Type B pancreatic cell (in vitro differentiated cells): ENCODE measurements at places on chromosomes 4 and X. TPM values are rescaled to one million over a fixed set of nuclear protein-coding genes. Genes with fewer than 3 reads are reported as not detected.

GRCh38 chr4:151035328-151035727, 20.2 kb upstream of the LRBA start:
- DNase-seq = no peak

NXF2B gene
- 0.17 and 0.64 TPM in 2 replicates for total RNA-seq

RAI2 gene
- total RNA-seq = 5.7 and 7.9 TPM in 2 replicates

DNA sequence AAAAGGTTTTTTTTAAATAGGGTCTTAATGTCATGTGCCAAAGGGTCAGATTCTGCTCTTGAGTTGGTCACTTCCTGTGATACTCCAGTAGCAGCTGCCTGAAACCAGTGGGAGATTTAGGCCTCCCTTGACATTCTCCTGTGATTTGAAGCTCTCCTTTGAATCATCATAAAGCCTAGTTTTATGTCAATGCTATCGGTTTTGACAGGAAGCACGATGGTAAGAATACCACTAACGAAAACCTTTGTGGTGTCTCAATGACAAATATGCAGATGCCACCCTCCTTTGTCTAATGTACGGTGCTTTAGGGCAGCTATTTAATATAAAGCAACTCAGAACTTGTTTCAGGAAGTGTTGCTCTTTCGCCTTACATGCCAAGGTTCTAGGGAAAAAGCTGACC, 44.2 kb downstream of the CCNI start:
- DNase-seq = no peak

DNA sequence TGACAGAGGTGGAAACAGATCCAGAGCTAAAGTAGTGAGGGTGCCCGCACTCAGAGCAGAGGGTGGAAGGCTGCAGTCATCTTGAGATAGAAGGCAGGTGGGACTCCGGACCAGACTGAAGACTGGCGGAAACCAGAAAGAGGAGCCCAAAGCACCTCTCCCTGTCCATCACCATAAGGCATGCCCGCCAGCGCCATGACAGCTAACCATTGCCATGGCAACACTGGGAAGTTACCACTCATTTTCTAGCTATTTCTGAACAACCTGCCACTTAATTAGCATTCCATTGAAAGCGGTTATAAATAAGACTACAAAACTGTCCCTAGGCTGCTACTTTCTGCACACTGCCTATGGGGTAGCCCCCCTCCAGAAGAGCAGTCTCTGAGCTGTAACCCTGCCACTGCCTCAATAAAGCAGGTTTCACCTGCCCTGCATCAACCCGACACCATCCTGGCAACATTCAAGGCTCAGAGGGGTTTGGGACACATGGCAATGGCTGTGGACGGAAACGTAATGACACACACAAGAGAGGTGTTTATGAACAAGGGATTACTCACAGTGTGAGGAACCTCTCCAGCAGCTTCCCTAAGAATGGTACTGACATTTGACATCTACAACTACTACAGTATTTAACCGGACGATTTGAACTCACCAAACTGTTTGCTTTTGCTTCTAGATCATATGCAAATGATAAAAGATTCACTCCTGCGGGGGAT, 27.8 kb upstream of the FGFBP2 start:
- DNase-seq = no peak

MAGEA2B gene
- 1.1 TPM in 1 of 2 replicates, not detected in the other for total RNA-seq

GRCh38 chrX:41116948-41117347, 31.7 kb downstream of the USP9X start:
- DNase-seq = no peak

NUDT10 gene
- total RNA-seq = 0.43 and 10.4 TPM in 2 replicates

DNA sequence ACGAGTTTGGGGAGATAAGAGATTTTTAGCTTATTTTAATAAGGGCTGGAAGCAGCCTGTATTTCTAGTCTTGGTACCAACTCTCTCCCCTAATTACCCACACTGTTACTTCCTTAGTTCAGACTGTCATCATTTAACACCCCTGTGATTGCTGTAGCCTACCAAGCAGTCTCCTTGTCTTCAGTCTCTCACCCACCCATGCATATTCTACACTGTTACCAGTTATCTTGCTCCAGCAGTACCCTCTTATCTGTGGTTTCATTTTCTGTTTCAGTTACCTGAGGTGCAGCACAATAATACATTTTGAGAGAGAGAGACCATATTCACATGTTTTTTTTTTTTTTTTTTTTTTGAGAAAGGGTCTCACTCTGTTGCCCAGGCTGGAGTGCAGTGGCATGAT, 80.2 kb downstream of the DIAPH2 start:
- no peak for DNase-seq

DNA sequence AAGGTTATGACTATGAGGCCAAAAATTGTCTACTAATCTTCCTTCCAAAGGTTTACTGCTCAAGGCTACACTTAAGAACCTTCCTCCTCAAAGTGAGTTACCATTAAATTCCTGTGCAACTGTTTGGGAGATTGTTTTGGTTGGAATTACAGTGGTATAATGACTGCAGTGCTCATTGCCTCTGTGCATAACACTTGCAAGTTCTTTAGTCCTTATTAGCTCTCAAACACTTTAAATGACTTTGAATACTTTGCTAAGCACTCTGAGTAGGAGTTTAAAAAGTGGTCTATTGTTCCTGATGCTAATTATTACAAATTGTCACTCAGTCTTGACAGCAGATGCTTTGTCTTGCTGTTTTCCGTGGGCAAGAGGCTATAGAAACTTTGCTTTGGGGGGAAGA, 422.8 kb upstream of the PABPC4L start:
- DNase-seq = no peak

FRAS1 gene
- 33.1 and 37.7 TPM in 2 replicates for total RNA-seq

DCAF12L2 gene
- 0.64 and 0.85 TPM in 2 replicates for total RNA-seq

GRCh38 chr4:4327652-4328121, 37.6 kb downstream of the ZBTB49 start:
- no peak for DNase-seq

DNA sequence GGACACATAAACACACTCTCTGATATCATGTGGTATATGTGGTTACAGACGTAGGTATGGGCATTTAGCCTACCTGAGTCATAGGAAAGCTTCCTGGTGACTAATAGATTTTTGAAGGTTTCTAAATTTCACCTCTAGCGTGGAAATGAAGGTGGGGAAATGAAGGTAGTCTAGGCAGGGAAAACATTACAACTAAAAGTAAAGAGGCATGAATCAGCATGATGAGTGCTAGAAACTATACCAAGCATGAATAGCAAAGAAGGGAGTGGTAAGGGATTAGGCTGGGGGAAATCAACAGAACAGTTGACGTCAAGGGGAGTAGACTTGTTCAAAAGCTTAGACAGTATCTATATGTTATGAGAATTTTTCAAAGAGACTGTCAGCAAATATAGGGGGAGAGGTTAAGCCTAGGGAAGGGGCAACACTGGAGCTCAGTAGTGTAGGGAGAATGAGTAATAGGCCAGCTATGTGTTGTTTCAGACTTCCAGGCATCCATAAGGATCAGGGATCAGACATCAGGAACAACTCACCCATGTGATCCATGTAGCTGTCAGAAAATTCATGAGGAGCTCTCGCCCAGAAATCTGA, 279.3 kb upstream of the DIPK2B start:
- DNase-seq = no peak

GAGE12H gene
- total RNA-seq = not detected in 2 replicates

GRCh38 chr4:18935659-18936345, 914.2 kb upstream of the LCORL start:
- DNase-seq = no peak

LRP2BP gene
- total RNA-seq = 0.74 and 1.0 TPM in 2 replicates

MAPK10 gene
- total RNA-seq = 7.9 and 19.1 TPM in 2 replicates

GRCh38 chrX:118239913-118240698, 105.8 kb upstream of the WDR44 start:
- no peak for DNase-seq

GRCh38 chrX:1659664-1660461, 45.0 kb downstream of the ASMT start:
- DNase-seq = no peak

DSPP gene
- total RNA-seq = not detected in 2 replicates

- DNase-seq = no peak
These were observed 51.3 kb downstream of the GPRIN3 start for GRCh38 chr4:89256203-89256800.

DNA sequence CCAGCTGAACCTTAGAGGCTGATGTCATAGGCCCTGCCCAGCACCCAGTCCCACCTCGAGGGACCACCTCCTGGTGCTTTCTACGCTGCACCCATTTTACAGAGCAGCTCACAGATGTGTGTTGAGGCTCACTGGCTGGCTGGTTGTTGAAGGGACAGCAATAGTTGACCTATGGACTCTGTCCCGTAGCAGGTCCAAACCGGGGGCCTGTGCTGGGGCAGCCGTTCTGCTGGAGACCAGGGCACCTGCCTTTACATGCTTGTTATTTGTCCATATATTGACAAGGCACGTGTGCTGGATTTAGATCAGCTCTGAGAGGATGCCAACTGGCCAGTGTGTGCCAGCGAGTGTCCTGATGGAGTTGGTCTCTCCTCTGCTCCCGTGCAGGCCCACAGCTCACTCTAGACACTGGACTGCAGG, 58.1 kb downstream of the TNIP2 start:
- DNase-seq = no peak

RTL9 gene
- 0.39 and 0.45 TPM in 2 replicates for total RNA-seq

DNA sequence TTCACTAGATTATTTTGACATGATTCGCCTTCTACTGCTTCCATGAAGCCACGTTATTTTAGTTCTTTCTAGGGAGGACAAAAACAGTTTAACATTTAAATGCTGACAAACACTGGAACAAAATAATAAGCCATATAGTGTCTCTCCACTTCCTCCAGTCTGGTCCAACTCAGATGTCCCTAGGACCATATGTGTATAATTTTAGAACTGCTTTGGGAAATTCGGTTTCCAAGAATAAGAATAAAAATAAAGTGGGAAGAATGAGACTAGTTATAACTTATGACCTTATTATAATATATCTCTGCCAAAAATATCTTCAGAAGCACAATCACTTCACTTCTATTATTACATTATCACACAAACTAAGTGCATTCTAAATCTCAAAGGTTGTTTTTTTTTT, 164.4 kb upstream of the POF1B start:
- DNase-seq = no peak

DNA sequence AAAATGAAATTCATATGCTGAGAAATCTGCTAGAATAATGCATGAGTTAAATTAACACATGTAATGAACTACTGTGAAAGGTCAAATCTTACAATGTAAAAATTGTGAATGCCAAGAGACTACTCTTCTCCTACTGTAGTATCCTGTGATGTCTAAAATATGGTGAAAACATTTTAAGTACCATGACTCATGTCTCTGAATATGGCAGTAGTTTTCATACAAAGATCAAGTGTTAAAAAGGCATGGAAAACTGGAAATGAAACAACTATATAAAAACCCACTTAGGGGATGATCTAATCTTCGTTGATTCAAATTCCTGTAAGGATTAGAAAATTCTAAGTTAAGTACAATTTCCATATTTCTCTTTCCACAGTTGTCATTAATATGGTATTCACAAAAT, 221.3 kb downstream of the PPP3CA start:
- DNase-seq = no peak
